Caco-2 (cell line): ENCODE measurements at places on chromosomes 4 and X.

- DNase-seq: no peak
Observed at GRCh38 chrX:86103061-86103460, 45.2 kb upstream of the DACH2 start.

GRCh38 chrX:112738347-112739033 lies 58.8 kb upstream of the LHFPL1 start:
- DNase-seq: no peak

DNA sequence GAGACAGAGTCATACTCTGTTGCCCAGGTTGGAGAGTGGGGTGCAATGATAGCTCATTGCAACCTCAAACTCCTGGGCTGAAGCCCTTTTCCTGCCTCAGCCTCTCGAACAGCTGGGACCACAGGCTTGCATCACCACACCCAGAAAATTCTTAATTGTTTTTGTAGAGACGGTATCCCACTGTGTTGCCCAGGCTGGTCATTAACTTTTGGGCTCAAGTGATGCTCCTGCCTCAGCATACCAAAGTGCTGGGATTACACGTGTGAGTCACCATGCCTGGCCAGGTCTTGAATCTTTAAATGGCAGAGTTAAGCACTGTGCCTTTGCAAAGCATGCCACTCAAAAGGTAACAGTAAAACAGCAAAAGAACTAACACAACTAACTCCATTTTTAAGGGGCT lies 28.6 kb upstream of the BBS12 start:
- DNase-seq: no peak

DNA sequence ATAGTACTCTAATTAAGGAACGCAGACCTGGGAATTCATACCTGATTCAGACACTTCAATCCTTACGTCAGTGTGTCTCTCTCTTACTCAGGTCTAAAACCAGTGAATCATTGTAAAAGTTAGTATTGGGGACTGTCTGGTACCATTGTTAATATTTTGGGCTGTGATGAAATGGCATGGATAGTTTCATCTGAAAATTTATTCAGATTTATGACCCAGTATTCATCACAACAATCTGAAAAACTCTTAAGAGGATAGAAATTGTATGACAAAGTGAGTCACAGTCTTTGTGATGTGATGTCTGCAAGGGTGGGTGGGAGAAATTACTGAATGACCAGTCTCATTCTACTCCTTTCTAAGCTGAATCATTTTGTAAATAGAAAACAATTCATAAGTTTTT lies 10.3 kb downstream of the FGF2 start:
- no peak for DNase-seq

DNA sequence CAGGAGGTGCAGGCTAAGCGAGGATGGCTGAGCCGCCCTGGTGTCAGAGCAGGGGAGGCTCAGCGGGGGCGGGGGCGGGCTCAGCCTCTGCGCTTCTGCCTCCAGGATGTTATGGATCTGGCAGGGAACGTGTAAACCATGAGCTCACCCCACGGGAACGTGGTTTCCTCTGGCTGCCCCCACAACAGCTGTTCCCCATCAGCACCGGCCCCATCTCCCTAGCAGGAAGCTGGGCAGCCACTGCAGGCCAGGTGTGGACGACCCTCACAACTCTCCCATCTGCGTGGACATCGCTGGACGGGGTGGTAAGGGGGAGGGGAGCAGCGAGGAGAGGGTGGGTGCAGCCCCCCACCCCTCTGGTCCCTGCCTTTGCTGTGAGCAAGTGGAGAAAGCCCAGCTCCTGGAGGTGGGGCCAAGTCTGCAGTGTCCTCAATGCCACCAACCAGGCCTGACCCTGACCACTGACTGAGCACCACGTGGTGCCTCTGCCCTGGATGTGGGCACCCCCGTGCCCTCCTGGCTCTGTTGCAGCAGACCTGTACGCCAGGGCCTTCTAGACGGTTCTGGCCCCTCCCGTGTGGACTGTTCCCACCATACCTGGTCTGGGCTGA lies 28.1 kb upstream of the SPON2 start:
- no peak for DNase-seq

DNA sequence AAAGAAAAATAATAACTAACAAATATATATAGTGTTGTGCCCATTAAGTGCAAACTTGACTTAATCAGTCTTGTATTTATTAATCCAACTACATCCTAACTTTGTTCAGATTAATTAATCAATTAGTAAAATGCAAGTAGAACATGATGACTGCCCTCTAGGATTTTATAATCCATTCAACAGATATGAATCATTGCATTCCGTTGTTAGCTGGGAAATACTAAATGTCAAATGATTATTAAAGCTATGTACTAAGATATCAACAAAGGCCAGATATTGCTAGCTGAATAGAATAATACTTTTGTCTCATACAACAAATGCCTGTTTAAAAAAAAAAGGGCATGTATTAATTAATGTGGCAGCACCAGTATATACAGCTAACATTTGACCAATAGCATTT lies 1366.3 kb downstream of the STIM2 start:
- DNase-seq: no peak

DNA sequence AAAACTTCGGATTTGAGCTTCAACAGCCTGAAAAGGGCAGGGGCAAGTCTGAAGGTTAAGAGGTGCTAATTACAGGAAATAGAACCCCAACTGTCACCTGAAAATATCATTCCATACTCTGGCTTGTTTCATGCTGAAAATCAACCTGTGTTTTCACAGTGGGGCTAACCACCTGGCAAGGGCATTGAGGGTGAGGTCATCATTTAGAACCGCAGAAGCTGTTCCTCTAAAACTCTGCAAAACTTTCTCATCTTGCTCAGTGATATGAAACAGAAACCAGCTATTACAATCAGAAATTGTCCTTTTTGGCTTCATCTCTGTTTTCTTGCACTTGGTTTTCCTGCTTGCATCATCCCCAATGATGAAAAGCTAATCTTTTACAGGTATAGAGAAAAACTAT lies 247.6 kb downstream of the DCLK2 start:
- DNase-seq: no peak

- DNase-seq: no peak
Observed at GRCh38 chr4:121148000-121148399, 16.1 kb downstream of the TNIP3 start.

- no peak for DNase-seq
Observed at GRCh38 chr4:101027721-101028120, 319.6 kb downstream of the PPP3CA start.

GRCh38 chrX:150926304-150926703 lies 27.8 kb upstream of the CD99L2 start:
- DNase-seq: no peak

GRCh38 chr4:153579872-153580271 lies 104.2 kb upstream of the TLR2 start:
- DNase-seq: no peak

DNA sequence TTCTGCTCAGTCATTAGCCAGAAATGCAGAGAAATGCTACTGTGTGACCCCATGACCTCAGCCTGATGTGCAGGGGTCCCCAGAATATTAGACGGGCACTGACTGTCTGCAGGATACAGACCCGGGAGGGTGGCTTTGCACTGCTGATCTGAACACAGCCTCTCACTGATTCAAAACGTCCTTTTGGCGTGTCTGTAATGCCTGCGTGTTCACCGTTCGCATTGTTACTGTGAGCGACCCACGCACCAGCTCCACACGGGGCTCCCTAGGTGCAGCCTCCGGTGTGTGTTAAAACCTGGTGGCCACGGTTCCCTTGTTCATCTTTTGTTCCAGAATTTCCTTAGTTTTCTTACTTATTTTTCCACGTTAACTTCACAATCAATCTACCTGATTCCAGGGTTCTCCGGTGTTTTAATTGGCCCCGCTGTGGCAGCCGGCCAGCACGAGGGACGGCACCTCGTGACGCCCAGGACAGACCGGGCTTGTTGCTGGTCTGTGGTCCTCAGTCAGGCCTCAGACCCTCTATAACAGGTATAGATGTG lies 32.0 kb upstream of the SPON2 start:
- DNase-seq: no peak

GRCh38 chr4:179307297-179308136 lies 1865.3 kb upstream of the AGA start:
- peak; percentile 34 for DNase-seq

DNA sequence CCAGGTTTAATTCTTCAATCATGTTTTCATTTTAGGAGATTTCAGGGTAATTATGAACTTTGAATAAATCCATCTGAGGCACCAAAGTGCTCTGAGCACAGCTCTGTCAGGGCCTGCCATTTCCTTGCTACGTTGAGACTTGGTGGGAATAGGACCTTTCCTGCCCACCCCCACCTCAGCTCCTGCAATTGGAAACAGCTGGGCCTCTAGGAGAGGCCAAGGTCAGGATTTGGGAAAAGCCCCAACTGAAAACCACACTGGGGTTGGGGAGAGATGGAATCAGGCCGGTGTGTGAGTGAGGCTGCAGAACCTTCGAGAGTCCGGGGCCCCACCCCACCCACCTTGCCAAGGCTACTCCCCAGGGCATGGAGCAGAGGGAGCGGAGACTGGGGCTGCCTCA lies 212.7 kb upstream of the BCOR start:
- DNase-seq: no peak

- DNase-seq: no peak
Observed at GRCh38 chr4:45741897-45742296, 382.0 kb downstream of the GABRG1 start.

DNA sequence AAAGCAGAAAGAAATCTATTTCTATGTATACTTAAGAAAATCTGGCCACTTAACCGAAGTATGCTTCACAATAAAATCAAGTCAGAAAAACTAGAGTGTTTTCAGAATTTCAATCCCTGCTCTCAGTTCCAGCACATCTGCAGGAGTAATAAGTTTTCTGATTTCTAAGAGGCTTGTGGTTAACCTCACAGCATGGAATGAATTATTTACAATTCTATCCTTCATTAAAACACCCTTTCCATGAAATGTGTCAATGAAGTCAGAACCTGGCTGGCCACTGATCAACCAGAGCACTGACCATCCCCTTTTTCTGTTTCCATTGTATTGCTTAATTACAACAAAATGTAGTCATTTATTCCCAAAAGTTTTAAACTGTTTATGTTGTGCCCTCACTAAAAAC lies 781.4 kb upstream of the INTU start:
- no peak for DNase-seq

DNA sequence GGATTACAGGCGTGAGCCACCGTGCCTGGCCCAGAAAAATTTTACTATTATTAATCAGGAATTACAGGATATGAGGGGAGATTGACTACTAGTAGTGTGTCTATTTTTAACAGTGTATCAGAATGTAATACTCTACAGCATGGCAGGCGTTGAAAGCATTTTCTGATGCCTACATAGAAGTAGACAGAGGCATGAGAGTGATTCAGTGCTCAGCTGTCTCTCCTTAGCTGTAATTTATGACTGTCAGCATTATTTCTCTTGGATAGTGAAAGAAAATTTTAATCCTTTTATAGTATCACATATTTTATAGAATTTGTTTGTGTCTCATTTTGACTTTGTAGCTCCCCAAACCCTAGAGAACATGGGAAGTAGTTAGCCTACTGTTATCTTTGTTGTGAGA lies 20.7 kb downstream of the ARHGAP24 start:
- no peak for DNase-seq
